ENCODE measurements at places on chromosomes 16 and 17. TPM values are rescaled to one million over a fixed set of nuclear protein-coding genes. Genes with fewer than 3 reads are reported as not detected.

COX6A2 gene
- polyA plus RNA-seq: not detected

PEX12 gene
- 1.3 TPM for polyA plus RNA-seq

DNA sequence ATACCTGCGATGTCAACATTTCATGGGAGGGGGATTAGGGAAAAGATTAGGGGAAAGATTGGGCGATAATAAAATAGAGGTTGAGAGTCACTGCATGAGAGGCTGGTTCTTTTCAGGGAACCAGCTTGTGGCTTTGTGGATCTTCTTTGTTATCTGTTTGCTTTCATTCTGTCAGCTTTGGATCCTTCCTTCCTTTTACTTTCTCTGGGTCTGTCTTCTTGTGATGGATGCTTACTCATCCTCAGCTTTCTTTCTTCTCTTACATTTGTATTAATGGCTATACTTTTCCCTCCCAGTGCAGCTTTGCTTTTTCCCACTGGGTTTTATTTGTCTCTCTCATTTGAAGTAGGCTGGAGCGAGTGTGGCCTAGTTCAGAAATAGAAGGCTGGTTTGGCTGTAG is 47.1 kb downstream of the RPTOR start:
- DNase-seq: no peak

- DNase-seq: no peak
Observed at GRCh38 chr16:9518051-9518450, 426.6 kb downstream of the HAPSTR1 start.

Measured in CD4-positive, alpha-beta memory T cell (primary cell).